ENCODE measurements at places on chromosomes 2 and 18.

- DNase-seq, result peak; percentile 59
Measured at GRCh38 chr2:137252934-137253333, 487.6 kb downstream of the THSD7B start.

DNA sequence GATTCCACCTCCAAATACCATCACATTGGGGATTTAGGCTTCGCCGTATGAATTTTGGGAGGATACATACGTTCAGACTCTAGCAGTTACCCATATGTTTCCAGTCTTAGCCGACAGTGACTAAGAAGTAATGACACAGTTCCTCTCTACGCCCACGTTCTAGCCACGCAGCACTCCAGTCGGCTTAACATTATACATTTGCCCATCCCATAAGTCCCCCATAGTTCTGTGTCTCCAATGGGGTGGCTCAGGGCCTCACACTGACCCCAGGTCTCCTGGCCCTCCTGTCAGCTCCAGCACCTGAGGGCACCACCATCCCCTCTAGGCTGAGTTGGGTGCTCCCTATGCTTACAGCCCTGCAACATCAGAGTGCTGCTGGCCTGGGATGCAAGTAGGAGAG, 18.4 kb upstream of the CNDP2 start:
- no peak for DNase-seq

GRCh38 chr2:5692561-5693286, 540 bp downstream of the SOX11 start:
- DNase-seq, result no peak

- DNase-seq, result peak; percentile 64
Measured at GRCh38 chr2:179898873-179899272, 37.5 kb upstream of the ZNF385B start.

GRCh38 chr2:65514555-65515195, 82.3 kb upstream of the SPRED2 start:
- peak; percentile 17 for DNase-seq

DNA sequence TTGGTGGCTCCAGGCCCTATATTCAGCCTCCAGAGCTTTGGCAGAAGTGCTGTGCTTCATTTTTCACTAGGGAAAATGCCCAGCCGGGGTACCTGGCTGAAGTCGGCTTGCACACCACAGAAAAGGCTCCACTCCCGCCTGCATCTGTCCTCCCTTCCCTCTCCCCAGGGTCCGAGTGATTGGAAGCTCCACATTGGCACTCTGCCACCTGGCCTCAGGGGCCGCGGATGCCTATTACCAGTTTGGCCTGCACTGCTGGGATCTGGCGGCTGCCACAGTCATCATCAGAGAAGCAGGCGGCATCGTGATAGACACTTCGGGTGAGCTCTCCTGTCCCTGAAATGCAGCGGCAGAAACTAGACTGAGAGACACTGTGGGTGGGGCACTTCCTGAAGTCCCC, 47.4 kb downstream of the IMPA2 start:
- DNase-seq, result no peak

GRCh38 chr2:204900487-204900886, 355.2 kb downstream of the PARD3B start:
- no peak for DNase-seq

Data from ELR (cell line).